ENCODE measurements at places on chromosomes 1 and 21.
A peak's percentile ranks its signal among the peaks of the same experiment; 100 is the strongest.

GRCh38 chr1:70719154-70719553 lies 308.1 kb downstream of the CTH start:
- DNase-seq, result no peak

GRCh38 chr1:15748264-15748663 lies 6.0 kb downstream of the TMEM82 start:
- no peak for DNase-seq

- no peak for DNase-seq
Observed at GRCh38 chr1:172499636-172500141, 33.3 kb upstream of the SUCO start.

DNA sequence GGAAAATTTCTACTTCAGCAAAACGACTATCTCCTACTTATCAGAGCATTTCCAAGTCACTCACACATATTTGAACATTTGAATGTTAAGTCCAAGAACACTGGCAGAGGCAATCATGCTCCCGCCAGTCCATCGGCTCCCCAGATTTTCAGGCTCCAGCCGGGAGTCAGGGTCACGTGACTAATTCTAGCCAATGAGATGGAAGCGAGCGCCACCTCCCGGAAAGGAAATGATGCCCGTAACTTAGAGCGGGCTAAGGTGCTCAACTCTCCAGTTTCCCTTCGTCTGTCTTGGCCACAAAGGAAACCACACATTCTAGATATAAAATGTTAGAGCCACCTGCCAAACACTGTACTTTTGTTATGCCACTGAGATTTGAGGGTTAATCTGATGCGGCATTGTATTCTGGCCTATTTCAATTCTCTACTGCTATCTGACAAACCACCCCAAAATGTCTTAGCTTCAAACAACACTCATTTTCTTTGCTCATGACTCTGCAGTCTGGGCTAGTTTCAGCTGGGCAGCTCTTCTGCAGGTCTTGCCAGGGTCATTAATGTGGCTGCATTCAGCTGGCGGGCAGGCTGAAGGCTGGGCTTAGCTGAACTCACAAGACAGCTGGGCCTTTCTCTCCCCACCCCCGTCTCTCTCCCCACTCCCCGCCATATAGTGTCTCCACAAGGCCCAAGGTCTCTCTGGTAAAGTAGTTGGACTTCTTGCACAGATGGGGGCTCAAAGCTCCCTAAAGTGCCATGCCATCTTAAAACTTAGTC lies 16.5 kb upstream of the LHX4 start:
- DNase-seq, result peak; percentile 46

GRCh38 chr1:165162671-165163241 lies 193.8 kb downstream of the LMX1A start:
- DNase-seq, result peak; percentile 6

- no peak for DNase-seq
Observed at GRCh38 chr21:18252256-18252655, 7.6 kb downstream of the CHODL start.

DNA sequence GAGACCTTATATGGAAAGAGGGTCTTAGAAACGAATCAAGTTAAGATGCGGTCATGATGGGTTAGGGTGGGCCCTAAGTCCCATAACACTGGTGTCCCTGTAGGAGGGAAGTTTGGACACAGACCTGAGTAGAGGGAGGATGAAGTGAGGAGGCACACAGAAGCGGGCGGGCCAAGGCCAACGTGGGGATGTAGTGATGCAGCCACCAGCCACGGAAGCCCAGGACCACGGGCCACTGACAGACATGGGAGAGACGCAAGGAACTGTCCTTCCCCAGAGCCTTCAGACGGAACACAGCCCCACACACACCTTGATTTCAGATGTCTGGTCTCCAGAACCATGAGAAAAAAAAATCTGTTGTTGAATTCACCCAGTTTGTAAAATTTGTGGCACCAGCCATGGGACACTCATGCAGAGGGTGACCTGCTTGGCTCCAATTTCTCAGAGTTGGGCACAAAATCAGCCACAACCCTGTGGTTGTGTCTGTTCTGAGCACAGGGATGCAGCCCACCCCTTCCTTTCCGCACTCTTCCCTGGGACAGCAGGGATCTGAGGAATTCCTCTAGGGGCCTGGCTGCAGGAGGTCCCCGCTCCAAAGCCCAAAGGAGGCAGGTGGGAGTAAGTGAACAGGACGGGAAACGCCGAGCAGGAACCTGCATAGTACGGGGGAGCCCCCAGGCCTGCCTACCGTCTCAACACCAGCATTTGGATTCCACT lies 61.1 kb downstream of the RIPK4 start:
- no peak for DNase-seq

GRCh38 chr1:156291226-156292061 lies 4.0 kb downstream of the GLMP start:
- peak; percentile 87 for DNase-seq

GRCh38 chr1:108646648-108647269 lies 14.1 kb downstream of the HENMT1 start:
- peak; percentile 68 for DNase-seq

DNA sequence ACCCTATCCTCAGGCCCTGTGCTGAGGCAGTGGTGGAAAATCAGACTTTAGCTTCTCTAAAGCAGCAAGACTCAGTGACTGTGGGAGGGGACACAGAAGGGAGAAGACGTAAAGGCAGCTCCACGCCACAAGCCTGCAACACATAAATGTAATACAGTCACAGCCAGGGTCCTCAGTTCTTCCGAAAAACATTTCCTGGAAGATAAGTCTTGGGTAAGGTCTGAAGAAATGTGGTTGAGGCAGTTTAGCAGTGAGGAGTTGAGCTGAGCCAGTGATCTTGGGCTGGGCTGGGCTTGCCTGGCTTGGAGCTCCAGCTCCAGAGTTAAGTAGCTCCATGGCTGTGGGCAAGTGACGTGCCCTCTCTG lies 127.8 kb upstream of the ADAR start:
- no peak for DNase-seq

DNA sequence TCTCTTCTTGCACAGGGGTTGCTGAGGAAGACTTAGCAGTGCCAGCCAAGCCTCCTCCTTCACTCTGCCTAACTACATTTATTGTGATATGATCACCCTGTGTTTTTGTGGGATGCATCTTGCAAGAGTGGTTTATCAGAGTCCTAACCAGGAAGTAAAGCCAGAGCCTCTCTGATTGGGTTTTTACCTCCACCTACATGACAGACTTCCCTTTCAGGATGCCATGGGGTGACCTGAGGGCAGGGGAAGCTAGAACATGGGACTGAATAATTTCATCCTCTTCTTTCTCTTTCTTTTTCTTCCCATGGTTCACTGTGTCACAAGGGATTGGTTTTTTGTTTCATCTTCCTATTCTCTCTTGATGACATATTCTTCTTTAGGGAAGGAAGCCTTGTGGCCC lies 146.6 kb downstream of the HHAT start:
- no peak for DNase-seq

- no peak for DNase-seq
Observed at GRCh38 chr1:71721532-71721931, 560.8 kb downstream of the NEGR1 start.

DNA sequence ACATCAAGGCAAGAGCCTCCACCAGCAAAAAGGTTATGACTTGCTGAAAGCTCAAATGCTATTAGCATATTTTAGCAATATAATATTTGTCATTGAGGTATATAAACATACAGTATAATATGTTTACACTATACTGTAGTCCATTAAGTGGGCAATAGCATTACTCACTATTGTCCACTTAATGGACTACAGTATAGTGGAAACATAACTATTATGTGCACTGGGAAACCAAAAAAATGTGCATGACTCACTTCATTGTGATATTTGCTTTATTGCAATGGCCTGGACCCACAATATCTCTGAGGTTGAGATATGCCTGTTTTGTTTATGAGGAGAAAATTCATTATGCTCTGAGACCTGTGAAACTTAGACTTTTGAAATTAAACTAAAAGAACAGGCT lies 300.0 kb downstream of the BARHL2 start:
- DNase-seq, result no peak

DNA sequence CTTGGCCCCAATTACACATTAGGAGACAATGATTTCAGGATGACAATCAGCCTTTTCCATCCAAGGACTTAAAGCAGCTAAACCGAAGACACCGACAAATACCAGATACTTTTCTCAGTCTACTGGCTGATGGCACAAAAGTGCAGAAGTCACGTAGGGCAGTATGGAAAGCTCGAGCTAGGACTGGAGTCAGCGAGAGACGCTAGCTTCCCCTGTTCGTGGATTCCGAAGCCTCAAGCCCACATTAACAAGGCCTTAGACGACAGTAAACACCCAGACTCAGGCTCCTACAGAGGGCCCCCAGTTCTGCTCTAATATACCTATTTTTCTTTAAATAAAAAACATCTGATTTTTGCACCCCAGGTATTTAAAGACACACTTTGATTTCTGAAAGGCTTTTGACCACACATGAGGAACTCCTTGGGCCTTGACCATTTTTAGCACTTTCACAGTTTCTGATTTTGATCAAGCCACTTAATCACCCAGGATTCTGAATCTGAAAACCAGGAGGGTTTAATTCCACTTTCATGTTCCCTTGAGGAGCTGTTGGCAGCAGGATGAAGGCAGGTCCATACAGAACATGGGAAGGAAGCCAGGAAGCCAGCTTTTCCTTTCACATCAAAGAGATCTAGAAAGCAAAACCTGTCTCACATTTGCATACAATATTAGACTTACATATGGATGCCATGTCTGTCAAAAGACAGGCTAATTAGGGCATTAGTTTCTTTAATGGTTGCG lies 204.1 kb downstream of the GABPA start:
- DNase-seq, result no peak

DNA sequence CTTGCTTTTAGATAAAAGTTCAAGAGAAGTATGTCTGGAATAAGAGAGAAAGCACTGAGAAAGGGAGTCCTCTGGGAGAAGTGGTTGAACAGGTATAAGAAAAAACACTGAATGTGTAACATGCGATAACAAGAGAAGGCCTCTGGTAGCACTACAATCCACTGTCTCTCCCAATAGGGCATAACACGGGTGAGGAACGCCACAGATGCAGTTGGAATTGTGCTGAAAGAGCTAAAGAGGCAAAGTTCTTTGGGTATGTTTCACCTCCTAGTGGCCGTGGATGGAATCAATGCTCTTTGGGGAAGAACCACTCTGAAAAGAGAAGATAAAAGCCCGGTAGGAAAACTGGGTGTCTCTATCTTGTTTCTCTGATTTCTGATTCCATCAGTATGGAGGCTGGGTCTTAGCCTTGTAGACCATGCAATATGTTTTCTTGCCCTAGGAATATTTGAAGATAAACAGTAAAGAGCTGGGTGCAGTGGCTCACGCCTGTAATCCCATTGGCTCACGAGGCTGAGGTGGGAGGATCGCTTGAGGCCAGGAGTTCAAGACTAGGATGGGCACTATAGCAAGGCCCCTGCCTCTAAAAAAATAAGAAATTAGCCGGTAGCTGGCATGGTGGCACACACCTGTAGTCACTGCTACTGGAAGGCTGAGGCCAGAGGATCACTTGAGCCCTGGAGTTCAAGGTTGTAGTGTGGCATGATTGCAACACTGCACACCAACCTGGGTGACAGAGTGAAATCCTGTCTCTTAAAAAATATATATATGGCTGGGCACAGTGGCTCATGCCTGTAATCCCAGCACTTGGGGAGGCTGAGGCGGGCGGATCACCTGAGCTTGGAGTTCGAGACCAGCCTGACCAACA lies 40.4 kb downstream of the DAP3 start:
- peak; percentile 68 for DNase-seq

DNA sequence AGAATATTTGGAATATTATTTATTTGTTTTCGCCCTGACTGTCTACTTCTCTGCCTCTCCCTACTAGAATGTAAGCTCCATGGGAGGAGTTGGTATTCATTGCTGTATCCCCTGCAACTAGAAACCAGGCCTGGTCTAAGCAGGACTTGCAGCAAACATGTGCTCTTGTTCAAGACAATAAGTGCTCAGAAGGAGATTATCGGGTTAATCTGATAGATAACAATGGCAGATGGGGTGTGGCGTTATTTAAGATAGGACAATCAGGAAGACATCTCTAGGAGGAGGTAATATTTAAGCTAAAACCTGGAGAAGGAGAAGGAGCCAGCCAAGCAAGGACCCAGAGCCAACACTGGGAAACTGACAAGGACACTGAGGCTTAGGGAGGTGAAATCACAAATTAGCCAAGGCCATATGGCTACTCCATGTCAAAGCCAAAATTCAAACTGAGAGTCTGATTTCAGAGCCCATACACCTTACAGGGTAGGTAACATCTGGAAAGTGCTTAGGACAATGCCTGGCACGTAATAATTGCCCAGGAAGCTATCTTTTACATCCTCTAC lies 41.5 kb downstream of the STYXL2 start:
- no peak for DNase-seq

DNA sequence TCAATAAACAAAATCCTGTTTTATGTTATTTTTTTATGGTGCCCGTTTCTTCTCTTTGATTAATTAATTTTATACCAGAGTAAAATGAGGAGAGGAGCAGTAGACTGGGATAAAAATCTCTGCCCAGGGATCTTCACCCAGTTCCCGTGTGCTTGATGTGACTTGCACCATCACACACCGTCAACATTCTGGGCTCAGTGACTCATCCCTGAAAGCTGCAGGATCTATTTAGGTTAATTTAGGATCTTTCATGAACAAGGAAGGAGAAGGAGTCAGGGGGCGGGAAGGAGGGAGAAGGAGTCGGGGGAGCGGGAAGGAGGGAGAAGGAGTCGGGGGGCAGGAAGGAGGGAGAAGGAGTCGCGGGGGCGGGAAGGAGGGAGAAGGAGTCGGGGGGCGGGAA lies 182.4 kb downstream of the SMYD3 start:
- DNase-seq, result peak; percentile 21

DNA sequence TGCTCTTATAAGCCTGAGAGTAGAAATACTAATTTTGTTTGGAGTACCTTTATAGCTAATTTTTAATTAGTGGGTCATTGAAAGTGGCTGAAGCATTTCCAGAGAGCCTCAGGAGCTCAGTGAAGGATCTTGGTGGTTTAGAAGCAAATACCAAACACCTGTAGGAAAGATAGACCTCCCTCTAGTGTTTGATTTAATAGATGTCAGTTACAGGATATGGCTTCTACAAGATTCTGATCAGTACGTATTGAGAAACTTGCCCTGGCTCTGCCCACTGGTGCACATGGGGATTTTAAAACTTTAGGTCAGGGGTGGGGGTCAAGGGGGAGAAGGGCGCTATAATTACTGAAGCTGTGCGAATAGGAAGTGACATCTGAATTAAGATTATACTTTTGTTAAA lies 122.2 kb downstream of the POU2F1 start:
- no peak for DNase-seq

DNA sequence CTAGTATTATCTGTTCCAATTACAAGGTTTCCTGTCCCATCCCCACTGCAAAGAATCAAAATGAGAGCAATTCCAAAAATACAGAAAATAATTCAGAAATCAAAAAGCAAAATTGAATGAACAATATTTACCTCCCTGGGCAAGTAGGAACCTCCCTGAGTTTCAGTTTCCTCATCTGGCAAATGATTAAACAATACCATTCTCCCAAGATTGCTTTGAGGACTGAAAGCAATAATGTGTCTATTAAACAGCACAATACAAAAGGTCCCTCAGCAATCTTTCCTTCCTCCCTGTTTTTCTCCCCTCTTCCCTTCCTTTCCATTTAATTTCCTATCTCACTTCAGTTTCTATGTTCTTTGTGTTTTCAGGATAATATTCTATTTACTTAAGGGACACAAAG lies 171.0 kb downstream of the ZC3H11B start:
- no peak for DNase-seq
